ELR (cell line): ENCODE measurements at places on chromosomes 11 and 22.

GRCh38 chr11:71305041-71305440 is 52.7 kb upstream of the SHANK2 start:
- DNase-seq, result no peak

GRCh38 chr11:41382927-41383326 is 76.5 kb downstream of the LRRC4C start:
- no peak for DNase-seq

- peak; percentile 6 for DNase-seq
Observed at GRCh38 chr11:121104312-121104762, 3.3 kb downstream of the TECTA start.

DNA sequence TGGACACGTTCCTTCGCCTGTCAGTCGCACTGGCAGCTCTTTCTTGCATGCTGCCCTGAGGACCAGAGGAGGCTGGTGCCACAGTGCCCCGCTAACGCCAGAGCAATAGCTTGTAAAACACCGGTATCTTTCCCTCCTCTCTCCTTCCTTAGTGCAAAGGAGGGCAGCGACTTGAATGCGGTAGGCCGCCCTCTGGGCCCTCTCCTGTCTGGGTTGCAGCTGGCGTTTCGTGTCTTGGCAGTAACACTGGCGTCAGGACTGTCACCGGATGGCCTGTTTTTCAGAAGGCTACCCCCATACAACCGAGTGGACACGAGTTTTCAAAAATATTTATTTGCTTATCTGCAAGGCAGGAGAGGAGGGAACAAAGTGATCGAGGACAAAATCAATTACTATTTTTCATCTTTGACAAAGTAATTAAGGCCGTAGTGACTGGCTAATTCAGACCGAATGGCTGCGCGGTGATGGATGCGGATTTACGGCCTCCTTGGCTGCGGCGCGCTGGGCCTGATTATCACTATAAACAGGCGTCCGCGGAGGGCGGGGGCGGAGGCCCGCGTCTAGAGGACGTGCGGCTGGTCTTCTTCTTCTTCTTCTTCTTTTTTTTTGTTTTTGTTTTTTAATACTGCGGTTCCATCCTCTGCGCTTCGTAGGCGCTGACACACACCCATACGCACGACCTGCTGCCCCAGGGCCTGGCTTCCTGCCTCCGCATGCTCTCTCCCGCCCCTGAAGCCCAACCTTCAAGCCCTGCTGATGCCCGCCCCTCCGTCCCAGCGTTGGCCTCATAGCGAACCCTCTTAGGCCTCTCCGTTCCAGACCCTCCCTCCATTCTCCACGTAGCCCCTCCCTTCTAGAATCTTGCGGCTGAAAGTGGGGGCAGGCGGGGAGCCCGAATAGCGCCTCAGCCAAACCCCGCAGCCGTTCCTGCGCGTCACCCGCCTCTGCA is 2.9 kb upstream of the SLC6A5 start:
- no peak for DNase-seq

DNA sequence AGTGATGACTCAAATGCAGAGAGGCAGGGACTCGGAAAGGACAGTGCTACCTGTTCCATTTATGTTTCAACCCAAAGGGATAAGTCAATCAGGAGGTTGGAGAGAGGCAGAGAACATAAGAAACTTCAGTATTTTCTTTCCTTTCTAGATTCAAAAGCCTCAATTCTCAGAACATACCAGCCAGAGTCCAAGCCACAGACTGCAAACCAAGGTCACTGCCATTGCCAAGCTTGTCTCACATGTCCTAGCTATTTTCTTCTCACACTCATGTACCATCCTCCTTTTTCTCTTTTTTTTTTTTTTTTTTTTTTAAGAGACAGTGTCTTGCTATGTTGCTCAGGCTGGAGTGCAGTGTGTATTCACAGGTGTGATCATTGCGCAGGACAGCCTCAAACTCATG is 111.7 kb upstream of the AKIP1 start:
- DNase-seq, result no peak

- DNase-seq, result no peak
Observed at GRCh38 chr11:18253233-18253632, 4.8 kb upstream of the SAA2 start.

DNA sequence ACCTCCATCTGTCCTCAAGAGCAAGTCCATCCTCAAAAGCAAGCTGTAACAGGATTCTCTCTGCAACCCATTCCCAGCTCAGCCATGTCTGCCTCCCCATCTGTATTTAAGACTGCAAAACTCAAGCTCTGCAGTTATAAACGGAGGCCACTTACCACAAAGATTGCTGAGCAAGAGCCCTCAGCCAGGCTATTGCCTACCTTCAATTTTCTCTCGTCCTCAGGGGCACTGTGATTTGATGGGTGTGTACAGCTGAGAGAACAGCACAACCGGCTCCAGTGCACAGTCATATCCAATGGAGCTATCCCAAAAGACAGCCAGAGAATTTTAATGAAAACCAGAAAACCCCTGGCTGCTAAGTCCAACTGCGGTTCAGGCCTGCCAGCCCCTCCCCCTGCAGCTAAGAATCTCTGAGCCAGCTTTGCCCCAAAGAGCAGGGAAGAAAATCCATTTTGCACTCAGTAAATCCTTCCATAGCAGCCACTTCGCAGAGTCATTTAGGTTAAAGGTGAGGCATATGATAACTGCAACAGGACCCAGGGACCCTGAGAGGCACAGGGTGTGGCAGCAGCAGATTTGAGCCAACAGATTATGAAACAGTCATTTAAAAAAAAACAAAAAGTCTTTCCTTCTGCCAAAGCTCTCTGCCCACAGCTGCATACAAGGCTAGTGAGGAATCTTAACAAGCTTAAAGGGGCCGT is 37.6 kb downstream of the RAB30 start:
- no peak for DNase-seq

DNA sequence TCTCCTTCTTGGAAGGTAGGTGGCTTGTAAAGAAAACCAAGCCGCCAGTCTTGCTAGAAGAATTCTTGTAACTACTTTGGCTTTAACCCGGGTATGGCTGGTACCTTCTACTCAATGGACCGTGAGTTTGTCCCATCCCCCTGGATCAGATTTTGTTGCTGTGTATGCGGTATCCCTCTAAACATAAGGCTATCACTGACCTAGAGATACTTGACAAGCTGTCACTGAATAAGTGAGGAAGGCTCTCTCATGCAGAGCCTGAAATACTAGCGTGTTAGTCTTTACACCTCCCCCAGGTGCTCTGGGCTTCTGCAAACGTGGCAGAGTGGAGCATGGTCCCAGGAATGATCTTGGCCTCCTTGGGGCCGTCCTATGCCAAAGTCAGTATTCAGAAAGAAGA is 34.5 kb downstream of the GLB1L2 start:
- DNase-seq, result no peak

DNA sequence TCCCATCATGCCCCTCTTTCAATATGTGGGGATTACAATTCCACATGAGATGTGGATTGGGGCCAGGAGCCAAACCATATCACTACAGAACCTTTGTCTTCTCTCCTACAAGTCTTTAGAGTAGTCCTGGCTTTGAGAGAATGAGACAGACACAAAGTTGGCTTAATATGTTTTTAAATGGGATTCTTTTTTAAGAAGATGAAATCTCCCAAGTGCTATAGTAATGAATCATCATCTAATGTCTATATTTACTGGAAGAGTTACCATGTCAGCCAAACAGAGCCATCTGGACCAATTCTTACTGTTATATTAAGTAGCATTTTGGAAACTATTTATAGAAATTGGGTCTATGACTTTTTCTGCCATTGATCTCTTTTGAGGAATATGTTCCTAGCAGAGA is 38.1 kb upstream of the CARD18 start:
- peak; percentile 71 for DNase-seq

GRCh38 chr11:85947431-85948272 is 92.5 kb downstream of the CCDC83 start:
- DNase-seq, result peak; percentile 82

- DNase-seq, result no peak
Observed at GRCh38 chr11:119764108-119764868, 35.3 kb upstream of the NECTIN1 start.

GRCh38 chr11:96744697-96745096 is 354.9 kb downstream of the JRKL start:
- DNase-seq, result no peak

DNA sequence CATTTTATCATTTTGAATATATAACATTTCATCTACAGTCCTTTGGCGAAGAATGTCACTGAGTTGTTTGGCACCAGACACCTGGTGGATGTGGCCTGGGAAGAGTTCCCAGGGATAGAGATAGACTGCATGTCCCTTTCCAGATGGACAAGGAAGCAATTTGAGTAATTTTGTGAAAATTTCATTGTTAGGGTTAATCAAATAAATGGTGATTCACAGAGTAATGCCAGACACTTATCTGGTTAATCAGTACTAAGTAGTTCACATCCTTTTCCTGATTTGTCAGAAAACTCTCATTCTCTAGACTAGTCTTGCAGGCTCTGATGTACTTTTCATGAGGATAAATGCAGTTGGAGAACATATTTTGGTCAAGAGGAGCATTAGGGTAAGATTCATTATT is 41.6 kb downstream of the NAALAD2 start:
- DNase-seq, result no peak

DNA sequence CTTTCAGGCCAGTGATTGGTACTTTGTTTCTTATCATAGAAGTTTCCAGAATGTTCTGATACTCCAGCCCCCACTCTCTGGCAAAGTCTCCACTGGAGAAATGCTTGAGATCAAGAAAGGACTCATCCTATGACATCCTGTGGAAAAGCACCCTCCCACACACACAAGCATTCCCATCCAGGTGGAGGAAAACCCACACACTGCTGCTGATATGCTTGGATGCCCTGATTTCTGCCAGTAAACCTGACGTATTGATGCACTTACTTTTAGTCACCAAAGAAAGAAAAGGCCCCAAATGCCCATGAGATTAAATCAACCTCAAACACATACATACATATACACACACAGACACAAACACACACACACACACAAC is 9.2 kb upstream of the SLC5A12 start:
- DNase-seq, result no peak

DNA sequence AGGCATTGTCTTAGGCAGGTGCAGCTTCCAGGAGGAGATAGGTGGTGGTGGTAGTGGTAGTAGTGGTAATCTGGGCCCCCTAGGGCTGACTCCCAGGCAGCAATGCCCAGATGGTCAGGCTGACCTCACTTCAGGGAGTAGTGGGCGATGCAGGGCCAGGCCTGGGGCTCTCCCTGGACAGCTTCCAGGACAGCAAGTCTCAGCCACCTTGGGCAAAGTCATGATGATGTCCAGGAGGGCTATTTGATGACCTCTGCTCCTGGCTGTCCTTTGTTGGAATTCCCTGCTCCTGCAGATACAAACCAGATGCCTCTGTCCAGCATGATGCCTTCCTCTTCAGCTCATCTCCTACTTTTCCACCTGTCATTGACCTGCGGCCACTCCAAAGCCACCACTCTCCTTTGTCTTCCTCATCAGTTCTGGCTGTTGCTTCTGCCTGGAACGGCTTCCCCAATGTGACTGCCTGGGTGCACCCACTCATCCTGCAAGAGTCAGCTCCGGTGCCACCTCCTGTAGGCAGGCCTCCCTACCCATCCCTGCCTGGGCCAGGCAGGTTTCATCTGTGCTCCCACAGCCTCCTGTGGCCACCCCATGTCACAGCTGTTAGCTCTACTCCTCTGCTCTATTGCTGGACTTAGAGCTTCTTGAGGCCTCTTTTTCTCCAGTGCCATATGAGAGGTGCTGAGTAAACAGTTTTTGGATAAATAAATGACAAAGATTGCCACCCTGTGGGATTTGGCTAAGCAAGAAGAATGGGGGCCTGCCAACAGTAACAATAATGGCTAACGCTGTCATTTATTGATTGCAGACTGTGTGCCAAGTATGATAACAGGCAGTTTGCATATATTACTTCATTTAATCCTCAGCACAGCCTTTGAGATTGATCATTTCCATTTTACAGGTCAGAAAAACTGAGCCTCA is 172.9 kb upstream of the NECTIN1 start:
- DNase-seq, result no peak

GRCh38 chr22:43227239-43227630 is 40.3 kb upstream of the TTLL12 start:
- no peak for DNase-seq

DNA sequence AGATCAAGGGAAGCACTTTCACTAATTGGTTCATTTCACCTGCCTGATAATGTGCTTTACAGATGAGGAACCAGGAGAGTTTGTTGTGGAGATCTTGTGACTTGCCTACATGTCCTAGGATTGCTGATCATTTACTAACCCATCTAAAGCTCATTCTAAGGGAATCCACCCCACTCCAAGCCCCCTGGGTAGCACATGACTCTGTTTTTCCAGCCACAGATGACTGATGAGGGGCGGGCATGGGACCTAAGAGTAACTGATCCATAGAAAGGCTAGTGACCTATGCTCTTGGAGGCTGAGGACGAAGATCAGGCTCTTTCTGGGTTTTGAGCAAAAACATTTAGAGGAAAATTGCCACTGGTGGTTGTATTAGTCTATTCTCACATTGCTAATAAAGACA is 378.1 kb downstream of the CADM1 start:
- DNase-seq, result no peak

DNA sequence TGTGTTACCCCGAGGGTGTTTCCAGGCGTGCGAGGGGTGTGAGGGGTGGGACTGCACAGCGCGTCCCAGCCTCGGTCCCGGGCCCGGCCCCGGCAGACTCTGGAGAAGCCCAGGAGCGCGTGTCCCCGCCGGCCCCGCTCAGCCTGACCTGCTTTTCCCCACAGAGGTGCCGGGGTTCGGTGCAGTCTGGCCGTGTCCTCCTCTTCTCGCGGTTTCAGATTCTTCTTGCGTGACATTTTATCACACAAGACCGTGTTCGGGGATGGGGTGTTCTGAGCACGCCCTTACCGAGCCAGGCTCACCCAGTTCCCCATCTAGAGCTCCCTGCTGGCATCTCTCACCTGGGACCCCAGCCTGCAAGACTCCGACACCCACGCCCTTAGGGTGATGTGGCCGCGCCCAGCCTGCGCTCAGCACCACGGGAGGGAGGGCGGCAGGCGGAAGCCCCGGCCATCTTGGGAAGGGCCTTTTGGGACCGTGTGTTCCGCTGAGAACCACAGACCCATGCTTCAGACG is 775.6 kb downstream of the BRD1 start:
- DNase-seq, result no peak

DNA sequence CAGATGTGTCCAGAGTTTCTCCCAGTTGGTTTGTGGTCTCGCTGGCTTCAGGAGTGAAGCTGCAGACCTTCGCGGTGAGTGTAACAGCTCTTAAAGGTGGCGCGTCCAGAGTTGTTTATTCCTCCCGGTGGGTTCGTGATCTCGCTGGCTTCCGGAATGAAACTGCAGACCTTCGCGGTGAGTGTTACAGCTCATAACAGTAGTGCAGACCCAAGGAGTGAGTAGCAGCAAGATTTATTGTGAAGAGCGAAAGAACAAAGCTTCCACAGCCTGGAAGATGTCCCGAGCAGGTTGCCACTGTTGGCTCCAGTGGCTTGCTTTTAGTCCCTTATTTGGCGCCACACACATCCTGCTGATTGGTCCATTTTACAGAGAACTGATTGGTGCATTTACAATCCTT is 1.8 kb upstream of the PGA3 start:
- DNase-seq, result no peak

GRCh38 chr11:31656051-31656450 is 146.5 kb downstream of the ELP4 start:
- peak; percentile 38 for DNase-seq

GRCh38 chr11:86244063-86244521 is 461 bp upstream of the EED start:
- DNase-seq, result peak; percentile 92

GRCh38 chr11:60872124-60872960 is 5.0 kb downstream of the ZP1 start:
- DNase-seq, result peak; percentile 65
